ENCODE measurements at places on chromosomes 1 and 21. TPM values are rescaled to one million over a fixed set of nuclear protein-coding genes. Genes with fewer than 3 reads are reported as not detected.

MYBPH gene
- total RNA-seq: not detected

FAM110D gene
- total RNA-seq: not detected

INSRR gene
- total RNA-seq: 0.78 TPM

OR10Z1 gene
- not detected for total RNA-seq

MAEL gene
- not detected for total RNA-seq

DNASE2B gene
- total RNA-seq: not detected

PERM1 gene
- total RNA-seq: not detected

KRTAP24-1 gene
- not detected for total RNA-seq

TTC24 gene
- total RNA-seq: 3.7 TPM

KRTAP19-3 gene
- not detected for total RNA-seq

CFHR3 gene
- not detected for total RNA-seq

KLHDC7A gene
- not detected for total RNA-seq

C1orf185 gene
- total RNA-seq: not detected

PHTF1 gene
- 16.6 TPM for total RNA-seq

DMRTA2 gene
- not detected for total RNA-seq

DYNLT5 gene
- total RNA-seq: not detected

ENAH gene
- total RNA-seq: 0.05 TPM

KCNT2 gene
- not detected for total RNA-seq

GPR52 gene
- total RNA-seq: 3.1 TPM

LRRC71 gene
- not detected for total RNA-seq

SELL gene
- 117 TPM for total RNA-seq

BNIPL gene
- 0.70 TPM for total RNA-seq

NHLH1 gene
- 0.66 TPM for total RNA-seq

NUP133 gene
- total RNA-seq: 47.9 TPM

KRTAP7-1 gene
- total RNA-seq: not detected

TNFRSF25 gene
- total RNA-seq: 158 TPM

KIF17 gene
- not detected for total RNA-seq

DNAJB4 gene
- 10.2 TPM for total RNA-seq

KIF2C gene
- total RNA-seq: 72.9 TPM

PGLYRP3 gene
- not detected for total RNA-seq

MIXL1 gene
- not detected for total RNA-seq

ADGRB2 gene
- total RNA-seq: 0.13 TPM

CFAP141 gene
- not detected for total RNA-seq
